ENCODE measurements at places on chromosomes 16 and 17.

DNA sequence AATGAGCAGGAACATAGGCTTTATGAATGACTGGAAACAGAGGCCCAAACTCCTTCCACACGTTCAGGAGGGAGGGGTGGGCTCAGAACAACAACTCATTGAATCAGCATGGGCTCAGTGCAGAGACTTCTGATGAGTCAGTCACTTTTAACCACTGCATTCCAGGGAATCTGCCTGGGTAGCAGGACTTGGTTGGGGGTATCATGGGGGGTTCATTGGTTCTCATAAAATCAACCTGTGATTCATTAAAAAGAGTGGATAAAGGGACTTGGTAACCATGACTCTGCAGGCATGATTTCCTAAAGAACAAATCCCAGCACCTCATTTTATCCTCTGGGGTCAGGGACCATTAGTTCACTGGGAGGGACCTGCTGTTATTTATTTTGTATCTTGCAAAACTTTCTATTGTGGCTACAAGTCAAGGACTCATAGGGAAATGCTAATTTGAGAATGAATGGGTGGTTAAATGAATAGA, 13.8 kb downstream of the ITGB3 start:
- no peak for DNase-seq

DNA sequence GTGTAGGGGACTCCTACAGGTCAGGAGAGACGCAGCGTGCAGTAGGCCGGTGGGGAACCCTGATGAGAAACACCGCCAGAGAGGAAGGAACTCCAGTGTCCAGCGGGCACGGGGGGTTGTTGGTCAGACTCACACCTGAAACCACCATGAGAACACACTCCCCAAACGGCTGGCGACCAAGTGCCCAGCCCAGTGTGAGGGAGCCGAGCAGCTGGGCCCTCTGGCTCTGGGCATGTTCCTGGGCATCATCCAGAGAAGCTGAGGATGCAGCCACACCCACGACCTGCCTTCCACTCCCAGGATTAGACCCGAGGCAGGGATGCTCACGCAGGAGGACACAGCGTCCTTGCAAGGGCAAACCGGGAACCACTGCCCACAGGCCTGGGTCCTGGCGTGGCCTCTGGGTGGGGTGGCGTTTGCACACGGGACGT, 108.3 kb upstream of the ZNF750 start:
- no peak for DNase-seq

DNA sequence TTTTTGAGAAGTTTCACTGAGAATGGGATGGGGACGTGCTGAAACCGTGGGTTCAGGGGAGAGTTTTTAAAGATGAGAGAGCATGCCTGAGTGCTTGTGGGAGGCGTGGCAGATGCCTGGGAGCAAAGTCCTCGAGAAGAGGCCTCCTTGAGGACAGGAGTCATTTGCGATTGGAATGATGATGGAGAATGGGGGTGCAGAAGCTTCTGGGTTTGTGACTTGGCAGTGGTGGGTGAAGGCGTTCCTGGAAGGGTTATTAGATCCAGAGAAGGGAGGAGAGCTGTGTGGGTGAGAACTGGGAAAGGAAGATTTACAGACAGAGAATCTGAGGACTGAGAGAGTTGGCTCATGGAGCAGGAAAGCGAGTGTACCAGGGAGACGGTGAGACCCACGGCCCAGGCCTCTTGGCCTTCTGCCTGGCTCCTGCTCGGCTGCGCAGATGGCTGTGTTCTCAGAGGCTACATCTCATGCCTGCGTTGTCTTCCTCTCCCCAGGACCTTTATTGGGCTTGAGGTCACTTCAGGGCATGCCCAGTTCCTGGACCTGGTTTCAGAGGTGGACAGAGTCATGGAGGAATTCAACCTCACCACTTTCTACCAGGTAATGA, 8.6 kb upstream of the MMP15 start:
- no peak for DNase-seq

GRCh38 chr17:1727258-1727789, 2.8 kb downstream of the WDR81 start:
- no peak for DNase-seq

GRCh38 chr17:80971704-80972304, 19.8 kb upstream of the CHMP6 start:
- no peak for DNase-seq

DNA sequence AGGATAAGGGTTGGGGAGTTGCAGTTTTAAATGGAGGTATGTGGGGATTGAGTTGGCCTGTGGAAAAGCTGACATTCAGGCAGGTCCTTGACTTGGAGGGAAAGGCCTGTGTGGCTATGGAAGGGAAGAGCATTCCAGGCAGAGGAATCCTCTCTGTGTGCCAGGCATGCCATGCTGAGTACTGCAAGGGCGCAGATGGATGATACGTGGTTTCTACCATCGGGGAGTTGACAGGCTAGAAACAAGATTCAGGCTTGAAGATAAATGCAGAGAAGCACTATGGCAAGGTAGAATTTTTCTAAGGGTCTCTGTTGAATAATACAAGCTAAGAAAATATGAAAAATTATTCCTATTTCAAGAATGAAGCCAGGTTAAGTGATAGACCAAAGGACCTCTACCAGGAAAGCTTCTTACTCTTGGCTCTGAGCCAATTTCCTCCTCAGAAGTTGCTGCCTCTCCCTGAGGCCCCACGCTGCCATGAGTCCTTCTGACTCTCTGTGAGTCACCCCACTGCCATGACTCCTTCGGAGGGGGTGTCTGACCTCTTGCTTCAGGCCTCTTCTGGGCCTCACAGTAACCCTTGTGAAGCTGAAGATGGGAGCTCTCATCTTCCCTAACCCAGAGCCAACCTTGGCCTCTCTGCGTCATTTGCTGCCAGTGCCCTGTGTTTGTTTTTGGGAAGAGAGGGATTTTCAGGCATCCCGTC, 75.8 kb downstream of the WNT3 start:
- DNase-seq, result no peak

- no peak for DNase-seq
These were observed 24.5 kb upstream of the SUPT4H1 start for GRCh38 chr17:58376472-58377000.

- no peak for DNase-seq
These were observed 3.1 kb downstream of the ROGDI start for GRCh38 chr16:4799171-4799855.

DNA sequence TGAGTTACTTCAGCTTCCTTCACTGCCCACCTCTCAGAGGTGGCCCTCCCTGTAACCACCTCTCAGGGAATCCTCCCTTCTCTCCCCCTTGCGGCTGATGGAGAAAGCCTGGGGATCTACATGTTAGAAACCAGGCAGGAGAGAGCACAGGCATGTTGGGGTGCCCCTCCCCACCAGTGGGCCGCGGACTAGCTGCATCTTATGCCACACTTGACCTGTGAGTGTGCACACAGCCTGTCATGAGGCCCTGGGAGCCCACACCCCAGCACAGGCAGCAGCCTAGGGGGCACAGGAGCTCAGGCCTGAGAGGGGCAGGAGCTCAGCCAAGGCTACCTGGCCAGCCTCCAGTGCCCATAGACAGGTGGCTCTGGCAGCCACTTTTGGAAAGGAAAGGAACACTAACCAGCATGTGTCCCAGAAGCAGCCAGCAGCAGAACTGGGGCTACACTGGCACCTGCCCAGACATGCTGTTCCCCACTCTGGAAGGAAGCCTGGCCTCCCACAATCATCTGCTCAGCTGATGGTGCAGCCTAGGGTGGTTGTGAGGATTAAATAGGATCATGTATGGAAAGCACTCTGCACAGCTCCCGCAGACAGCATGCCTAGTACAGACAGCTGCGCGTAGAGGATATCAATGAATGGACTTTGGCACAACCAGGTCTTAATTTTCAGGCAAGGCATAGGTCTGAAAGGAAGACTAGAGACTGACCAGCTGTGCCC, 60.5 kb downstream of the TMEM132E start:
- DNase-seq, result no peak

- no peak for DNase-seq
These were observed 12.3 kb downstream of the CES4A start for GRCh38 chr16:67000384-67001351.

GRCh38 chr16:67026570-67026969, 2.4 kb upstream of the CBFB start:
- DNase-seq, result no peak

DNA sequence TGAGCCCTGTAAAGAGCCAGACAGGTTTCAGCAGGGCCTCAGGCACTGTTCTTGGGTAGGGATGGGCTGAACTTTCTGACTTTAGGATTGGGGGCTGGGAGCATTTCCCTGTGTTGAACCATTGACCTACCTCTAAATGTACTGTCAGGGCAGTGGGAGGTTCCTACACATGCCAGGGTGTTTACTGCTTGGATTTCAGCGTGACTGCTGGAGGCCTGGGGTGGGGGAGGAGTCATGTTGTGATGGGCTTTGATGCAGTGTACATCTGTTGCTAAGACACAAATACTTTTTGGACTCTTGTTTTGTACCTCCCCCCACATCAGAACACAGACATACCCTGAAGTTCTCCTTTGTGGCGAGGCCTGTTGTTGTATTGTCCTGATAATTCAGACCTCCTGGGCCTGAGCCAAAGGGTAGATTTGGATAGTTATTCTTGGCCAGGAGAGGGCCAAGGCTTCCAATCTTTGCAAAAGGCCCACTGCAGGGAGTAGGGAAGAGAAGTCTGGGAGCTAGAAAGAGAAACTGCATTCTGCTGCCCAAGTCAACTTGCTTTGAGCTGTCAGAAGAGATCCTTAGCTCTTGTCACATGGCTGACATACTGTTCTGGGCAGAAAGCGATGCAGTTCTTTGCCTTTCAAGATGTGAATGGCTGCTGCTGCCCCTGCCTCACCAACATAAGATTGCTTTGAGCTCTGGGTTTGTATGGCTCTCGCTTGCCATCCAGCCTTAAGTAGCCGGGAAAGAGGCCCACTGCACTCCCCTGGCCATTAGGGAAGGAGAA, 3.7 kb downstream of the NFE2L1 start:
- no peak for DNase-seq

GRCh38 chr17:28204751-28205150, 114.2 kb upstream of the TMEM97 start:
- DNase-seq, result no peak

DNA sequence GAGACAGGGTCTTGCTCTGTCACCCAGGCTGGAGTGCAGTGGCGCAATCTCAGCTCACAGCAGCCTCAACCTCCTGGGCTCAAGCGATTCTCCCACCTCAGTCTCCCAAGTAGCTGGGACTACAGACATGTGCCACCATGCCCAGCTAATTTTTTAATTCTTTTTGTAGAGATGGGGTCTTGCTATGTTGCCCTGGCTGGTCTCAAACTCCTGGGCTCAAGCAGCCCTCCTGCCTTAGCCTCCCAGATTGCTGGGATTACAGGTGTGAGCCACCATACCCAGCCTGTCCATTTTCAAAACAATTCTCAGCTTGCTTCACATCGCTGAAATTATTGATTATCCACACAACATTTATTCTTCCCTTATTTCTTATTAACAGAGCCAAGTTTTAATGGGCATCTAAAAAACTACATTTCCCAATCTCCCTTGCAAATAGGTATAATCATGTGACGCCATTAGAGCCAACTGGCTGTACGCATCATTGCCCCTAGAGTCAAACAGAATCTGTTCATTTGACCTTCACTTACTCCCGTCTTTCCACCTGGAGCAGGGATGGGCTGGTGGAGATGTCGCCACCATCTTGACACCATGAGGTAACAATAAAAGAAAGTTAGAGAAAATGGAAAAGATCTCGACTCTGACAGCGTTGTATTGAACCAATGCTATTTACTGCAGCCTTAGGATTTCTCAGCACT, 148.0 kb upstream of the FOXF1 start:
- DNase-seq, result no peak

DNA sequence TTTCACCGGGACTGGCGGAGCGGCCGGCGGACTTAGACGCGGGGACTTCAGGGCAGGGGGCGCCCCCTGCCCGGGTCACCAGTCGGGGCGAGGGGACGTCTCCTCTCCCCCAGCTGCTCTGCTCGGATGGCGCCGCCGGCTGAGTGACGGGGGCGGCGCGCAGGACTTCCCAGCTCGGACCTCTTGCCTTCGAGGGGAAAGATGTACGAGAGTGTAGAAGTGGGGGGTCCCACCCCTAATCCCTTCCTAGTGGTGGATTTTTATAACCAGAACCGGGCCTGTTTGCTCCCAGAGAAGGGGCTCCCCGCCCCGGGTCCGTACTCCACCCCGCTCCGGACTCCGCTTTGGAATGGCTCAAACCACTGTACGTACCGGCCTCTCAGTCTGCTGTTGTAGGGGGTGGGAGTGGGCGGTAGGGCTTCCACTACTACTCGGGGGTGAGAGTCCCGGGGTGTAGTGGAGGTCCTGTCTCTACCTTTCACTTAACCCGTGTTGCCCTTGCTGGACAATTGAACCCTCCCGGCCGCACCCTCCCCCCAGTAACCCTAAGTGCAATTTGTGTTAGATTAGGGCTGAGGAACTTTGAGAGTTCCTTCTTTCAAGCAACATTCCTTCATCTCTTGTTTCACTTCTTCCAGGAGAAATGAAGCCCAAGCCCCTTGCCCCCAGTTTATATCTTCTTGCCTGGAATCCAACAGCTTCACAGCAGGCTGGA, 21.9 kb downstream of the GJD3 start:
- DNase-seq, result no peak

- DNase-seq, result no peak
These were observed 235.7 kb downstream of the GSG1L start for GRCh38 chr16:27827765-27828164.

DNA sequence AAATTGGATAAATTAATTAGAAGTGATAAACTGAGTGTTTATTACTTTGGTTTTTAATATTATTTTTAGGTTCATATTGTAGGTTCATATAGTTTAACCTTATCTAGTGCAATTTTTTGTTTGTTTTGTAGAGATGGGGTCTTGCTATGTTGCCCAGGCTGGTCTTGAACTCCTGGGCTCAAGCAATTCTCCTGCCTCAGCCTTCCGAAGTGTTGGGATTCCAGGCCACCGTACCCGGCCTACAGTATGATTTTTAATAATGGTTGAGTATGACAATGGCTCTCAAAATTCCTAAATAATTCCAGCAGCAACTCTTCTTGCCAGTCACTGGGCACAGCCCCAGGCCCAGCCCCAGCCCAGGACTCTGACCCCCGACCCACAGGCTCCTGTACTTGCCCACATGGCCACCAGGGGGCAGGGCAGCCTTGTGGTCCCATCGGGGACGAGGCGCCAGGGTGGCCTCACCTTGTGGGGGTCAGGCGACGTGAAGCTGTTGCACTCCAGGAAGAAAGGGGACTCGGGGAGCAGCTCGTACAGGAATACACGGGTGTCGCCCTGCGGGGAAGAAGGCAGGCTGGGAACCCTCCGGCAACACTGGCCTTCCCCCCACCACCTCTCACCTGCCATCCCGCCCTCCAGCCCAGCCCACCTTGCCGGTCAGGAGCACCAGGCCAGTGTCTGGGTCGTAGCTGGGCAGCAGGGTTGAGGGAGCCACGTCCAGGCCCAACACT, 7.9 kb upstream of the PAM16 start:
- no peak for DNase-seq

DNA sequence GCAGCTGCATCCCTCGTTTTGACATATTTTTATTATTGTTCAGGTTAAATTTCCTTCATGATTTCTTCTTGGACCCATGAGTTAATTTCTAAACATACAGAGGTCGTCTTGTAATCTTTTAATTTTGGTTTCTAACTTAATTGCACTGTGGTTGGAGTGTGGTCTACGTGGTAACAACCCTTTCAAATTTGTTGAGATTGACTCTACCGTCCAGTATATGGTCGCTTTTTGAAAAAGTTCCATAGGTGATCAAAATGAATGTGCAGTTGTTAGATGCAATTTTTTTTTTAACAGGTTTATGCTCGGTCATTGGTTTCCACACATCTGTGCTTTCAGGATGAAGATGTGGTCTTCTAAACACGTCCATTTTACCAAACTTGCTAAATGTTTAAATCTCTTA, 11.0 kb upstream of the SLC6A4 start:
- no peak for DNase-seq

- DNase-seq, result no peak
These were observed 4.9 kb downstream of the SLFN14 start for GRCh38 chr17:35555691-35556090.

GRCh38 chr16:55470533-55471371, 8.2 kb upstream of the MMP2 start:
- no peak for DNase-seq
